Mesothelial cell of epicardium (in vitro differentiated cells): ENCODE measurements at places on chromosomes 4 and X. TPM values are rescaled to one million over a fixed set of nuclear protein-coding genes. Genes with fewer than 3 reads are reported as not detected.

The GJB1 gene
- total RNA-seq: 0.11 TPM in 1 of 3 replicates, not detected in the others

GRCh38 chrX:19342331-19342906, 1.3 kb upstream of the PDHA1 start:
- no peak for DNase-seq

The TAF7L gene
- 0.36 to 0.53 TPM (median 0.45 TPM) in 3 replicates for total RNA-seq

GRCh38 chrX:68832101-68832416, 3.2 kb downstream of the EFNB1 start:
- DNase-seq: peak; percentile 51

GRCh38 chrX:6694221-6694620, 159.3 kb upstream of the VCX3A start:
- no peak for DNase-seq

- DNase-seq: no peak
These were observed 13.2 kb downstream of the GALNT7 start for GRCh38 chr4:173181848-173182247.

DNA sequence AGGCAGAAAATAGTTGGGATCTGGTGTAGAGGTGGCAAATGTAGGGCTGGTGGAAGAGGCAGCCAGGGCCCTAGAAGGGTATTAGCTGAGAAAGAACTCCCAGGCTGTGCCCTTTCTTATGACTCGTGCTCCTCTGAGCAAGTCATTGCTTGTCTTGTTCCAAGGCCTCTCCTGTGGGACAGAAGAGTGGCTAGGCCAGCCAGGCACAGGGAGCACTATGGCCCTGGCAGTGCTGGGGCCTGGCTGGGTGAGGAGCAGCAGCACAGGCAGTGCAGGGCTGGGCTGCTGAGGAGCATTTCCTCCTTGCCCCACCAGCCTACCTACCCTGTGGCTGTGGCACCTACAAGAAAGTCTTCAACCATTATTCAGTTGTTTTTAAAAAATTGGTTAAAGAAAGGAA, 298.5 kb upstream of the NR3C2 start:
- no peak for DNase-seq

- no peak for DNase-seq
These were observed 2.0 kb downstream of the ATP6AP1 start for GRCh38 chrX:154430479-154430878.

- DNase-seq: no peak
These were observed 73.8 kb downstream of the TACR3 start for GRCh38 chr4:103645991-103646390.

DNA sequence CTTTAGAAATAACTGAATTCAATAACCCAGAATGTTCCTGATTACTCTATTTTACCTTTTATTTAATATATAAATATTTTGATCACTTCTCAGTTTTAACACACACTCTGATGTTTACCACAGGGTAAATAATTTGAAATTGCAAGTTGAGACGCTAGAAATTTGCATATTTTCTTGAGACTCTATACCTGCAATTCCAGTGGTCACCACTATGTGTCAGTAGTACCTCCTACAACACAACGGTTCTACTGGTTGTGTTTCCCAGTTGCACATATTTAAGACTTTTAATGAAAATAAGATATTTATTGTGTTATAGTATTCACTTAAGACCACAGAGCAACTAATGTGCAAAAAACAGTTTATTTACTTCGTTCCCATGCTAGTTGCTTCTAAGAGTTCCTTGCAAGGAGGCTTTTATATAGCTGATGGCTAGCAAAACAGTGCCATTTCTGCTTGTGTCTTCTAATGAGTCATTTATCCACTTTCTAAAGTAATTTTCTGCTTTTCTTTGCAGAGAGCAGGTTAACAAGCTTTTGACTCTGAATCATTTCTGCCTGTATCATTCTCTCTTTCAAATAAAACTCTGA, 98.9 kb upstream of the PDLIM3 start:
- DNase-seq: no peak

The XG gene
- total RNA-seq: 0.60 to 1.3 TPM (median 1.2 TPM) in 3 replicates

DNA sequence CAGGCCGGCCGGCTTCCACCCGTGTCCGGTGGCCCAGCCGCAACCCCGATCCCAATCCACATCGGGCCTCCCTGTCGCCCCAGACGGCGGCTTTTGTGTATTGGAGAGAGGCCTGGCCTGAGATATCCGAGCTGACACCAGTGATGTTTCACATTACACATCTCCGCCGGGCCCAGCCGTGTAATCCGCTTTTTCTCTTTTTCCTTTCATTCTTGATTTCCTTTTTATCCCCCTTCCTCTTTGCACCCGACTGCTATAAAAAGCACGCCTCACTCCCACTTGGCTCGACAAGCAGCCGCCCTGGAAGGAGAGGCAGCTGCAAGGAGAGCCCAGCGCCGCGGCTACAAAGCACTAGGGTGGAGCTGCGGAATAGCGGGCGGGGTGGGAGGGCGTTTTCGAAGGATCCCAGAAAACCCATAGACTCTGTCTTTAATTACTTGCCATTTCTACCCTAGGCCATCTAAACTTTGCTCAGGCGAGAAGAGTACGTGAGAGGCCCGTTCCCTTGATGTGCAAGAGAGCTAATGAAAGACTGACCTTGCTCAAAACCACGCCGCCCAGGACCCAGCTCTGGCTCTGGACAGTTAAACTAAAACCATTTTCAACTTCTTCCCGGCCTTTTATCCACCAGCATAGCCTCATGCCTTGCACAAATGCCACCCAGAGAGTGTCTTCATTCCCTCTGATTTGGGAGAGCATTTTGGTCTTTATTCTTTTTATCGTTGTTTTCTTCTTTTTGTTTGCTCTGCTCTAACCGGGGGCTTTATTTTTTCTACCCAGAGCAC, 3.2 kb downstream of the PITX2 start:
- no peak for DNase-seq

DNA sequence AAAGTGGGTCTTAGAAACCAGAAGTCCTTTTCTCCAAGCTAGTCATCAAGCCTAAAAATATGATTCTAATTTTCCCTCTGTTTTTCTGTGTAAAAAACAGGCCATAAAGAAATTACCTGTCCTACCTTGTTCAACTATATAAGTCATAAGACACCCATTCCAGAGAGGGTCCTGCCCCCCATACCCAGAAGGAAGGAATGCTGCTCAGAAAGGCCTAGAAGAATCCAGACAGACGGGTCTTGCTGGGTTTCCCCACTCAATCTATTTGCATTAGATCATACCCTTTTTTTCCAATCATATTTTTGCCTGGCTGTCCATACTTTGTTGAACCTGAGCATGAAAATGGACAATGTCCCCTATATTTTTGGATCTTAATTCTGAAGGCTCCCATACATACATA, 16.3 kb upstream of the XAGE2 start:
- DNase-seq: no peak

- no peak for DNase-seq
These were observed 710.7 kb downstream of the STPG2 start for GRCh38 chr4:97432551-97432950.

GRCh38 chr4:14168919-14169318, 541.4 kb upstream of the BOD1L1 start:
- DNase-seq: no peak

DNA sequence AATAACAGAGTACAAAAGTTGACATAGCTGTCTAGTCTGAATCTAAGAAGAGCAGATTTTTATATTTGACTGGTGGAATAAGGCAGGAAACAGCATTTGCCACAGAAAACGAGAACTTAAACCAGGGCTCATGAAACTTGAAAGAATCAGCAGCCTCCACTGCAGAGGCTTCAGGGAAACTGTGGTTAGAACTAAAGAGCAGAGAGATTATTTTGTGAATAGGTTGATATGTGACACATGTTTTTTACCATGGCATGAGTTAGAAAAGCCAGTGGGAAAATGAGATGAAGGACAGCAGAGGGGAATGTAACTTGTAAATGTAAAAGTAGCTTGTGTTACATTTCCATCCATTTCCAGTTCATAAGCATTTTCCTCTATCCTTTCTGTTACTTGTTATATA, 63.7 kb upstream of the CAMK2D start:
- no peak for DNase-seq

- no peak for DNase-seq
These were observed 161.0 kb downstream of the SHOX start for GRCh38 chrX:791479-792034.

The CLCN4 gene
- 5.7 to 8.6 TPM (median 7.0 TPM) in 3 replicates for total RNA-seq

DNA sequence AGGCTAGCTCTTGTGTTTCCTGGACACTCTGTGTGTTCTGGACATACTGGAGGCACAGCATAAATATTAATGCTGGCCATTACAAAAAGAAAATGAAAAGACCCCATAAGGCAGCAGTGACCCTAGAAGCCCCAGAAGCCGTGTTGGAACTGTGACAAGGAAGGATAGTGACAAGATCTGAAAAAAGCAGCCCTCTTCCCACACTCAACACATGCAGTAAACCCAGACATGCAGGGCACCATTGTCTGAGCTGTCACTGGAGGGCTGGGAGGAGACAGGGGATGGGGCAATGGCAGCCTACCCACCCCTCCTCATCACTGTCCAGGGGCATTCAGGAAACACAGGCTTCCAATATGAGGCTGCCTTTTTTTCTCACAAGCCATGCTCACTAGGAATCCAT, 6.5 kb downstream of the TRIM2 start:
- DNase-seq: no peak

The SMIM10 gene
- total RNA-seq: 3.0 to 4.0 TPM (median 3.7 TPM) in 3 replicates

- no peak for DNase-seq
These were observed 26.7 kb upstream of the MAGEC3 start for GRCh38 chrX:141811438-141811837.

The CXCL11 gene
- total RNA-seq: not detected in 3 replicates

The VCX2 gene
- total RNA-seq: not detected in 3 replicates

- no peak for DNase-seq
These were observed 57.1 kb downstream of the ENPEP start for GRCh38 chr4:110532901-110533589.

The TMEM271 gene
- total RNA-seq: 0.11 TPM in 1 of 3 replicates, not detected in the others

DNA sequence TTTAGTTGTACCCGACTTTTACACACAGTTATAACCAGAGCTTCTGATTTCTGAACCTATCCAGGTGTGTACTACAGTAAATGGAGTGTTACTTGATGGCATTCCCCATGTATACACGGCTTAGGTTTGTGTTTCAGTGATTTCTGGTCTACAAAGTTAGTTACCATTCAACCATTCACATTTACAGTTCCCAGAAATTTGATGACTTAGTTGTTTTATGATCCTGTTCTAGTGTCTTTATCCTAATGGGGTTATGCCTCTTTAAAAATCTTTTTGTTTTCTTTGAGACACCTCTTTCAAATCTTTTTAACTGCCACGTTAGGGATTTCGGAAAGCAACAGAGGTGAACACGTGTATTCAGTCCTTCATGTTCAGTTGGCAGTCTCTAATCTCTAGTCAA, 23.4 kb downstream of the CPEB2 start:
- no peak for DNase-seq

The CENPVL1 gene
- 0.31 to 0.68 TPM (median 0.49 TPM) in 3 replicates for total RNA-seq

The NPY5R gene
- total RNA-seq: not detected in 3 replicates

GRCh38 chr4:1727117-1728031, 6.1 kb downstream of the TACC3 start:
- no peak for DNase-seq

GRCh38 chr4:118857760-118858159, 21.8 kb upstream of the SEC24D start:
- DNase-seq: no peak

DNA sequence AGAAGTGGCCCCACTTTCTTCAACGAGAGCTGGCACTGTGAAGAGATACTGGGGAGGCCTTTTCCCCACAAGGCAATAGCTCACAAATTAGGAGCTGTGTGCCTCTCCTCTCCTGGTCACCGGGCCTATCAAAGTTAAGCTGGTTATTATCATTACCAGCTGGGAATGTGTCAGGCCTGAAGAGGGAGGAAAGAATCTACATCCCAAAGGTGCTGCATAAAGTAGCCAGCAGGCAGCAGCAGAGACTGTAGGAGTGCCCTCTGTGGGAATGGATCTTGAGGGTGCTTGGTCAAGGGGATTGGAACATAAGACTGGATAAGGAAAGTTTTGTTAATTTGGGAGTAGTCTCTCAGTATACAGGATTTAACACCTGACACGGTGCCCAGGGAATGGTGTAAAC, 9.1 kb upstream of the TMPRSS11D start:
- DNase-seq: no peak

DNA sequence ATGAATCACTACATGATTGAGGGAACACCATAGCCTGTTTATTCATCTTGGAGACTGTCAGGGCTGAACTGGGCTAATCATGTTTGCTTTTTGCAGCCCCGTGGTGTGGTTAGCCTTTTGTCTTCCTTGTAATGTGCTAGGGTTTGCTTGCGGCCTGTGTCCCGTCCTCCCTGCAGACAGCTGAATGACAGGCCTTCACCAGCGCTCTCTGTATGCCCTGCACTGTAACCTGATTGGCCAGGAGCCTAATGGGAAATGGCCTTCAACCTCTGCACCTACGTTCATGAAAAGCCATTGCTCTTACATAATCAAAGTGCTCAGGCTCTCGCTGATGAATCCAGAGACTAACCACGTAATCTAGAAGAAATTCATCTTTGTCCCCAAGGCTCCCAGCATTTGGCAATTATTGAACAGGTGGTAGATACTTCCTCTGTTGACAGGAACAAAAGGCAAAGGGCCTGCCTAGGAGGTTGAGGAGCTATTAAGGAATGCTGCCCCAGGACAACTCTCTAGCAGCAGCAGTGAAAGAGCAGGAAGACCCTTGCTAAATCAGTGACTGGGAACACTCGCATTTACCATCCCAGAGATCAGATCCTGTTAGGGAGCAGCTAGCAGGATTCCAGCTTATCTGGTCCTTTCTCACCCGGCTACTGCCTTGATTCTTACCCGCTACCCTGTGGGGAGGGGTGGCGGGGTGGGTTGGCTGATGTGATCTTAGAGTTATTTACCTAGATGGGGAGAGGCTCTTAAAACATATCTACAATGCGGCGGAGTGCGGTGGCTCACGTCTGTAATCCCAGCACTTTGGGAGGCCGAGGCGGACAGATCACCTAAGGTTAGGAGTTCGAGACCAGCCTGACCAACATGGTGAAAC, 42.3 kb upstream of the FAT1 start:
- DNase-seq: no peak

DNA sequence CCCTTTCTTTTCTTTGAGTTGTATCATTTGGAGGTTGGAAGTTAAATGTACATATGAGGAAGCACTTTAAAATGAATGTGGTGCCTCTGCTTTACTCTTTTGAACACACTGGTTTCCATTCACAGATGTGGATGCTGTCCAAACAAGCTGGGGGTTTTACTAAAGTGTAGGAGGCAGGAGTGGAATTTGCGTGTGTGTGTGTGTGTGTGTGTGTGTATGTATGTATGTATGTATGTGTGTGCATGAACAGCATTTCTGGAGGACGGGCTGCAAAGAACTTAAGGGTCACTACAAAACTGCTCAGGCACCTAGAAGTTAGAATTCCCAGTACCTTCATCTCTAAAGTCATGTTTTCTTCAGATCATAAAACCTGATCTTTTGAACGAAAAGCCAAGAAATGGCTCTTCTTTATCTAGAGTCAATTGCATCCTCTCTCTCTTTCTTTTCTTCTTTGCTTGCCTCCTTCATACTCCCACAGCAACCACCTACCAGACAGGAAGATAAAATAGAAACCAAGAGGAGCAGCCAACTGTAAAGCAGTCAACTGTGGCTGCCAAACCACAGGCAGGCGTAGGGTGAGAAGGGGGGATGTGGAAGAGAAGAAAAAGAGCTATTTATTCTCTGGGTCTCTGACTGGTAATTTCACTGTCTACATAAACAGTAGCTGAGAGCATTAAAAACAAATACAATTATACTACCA, 177.0 kb upstream of the RASGEF1B start:
- DNase-seq: no peak
